ENCODE measurements at places on chromosomes 1 and 21. TPM values are rescaled to one million over a fixed set of nuclear protein-coding genes. Genes with fewer than 3 reads are reported as not detected.

GNAT2 gene
- total RNA-seq, result 0.18 TPM

GUCA2A gene
- not detected for total RNA-seq

SPATA45 gene
- total RNA-seq, result not detected

HAPLN2 gene
- not detected for total RNA-seq

CHD5 gene
- 0.09 TPM for total RNA-seq

RWDD3 gene
- total RNA-seq, result 12.5 TPM

NFIA gene
- total RNA-seq, result 42.0 TPM

RIMKLA gene
- total RNA-seq, result 0.09 TPM

C4BPA gene
- not detected for total RNA-seq

HNRNPCL1 gene
- not detected for total RNA-seq

SLC2A1 gene
- 16.3 TPM for total RNA-seq

CHIT1 gene
- total RNA-seq, result not detected

SPRR1B gene
- total RNA-seq, result not detected

FAM110D gene
- total RNA-seq, result not detected

VCAM1 gene
- total RNA-seq, result 24.8 TPM

DNA sequence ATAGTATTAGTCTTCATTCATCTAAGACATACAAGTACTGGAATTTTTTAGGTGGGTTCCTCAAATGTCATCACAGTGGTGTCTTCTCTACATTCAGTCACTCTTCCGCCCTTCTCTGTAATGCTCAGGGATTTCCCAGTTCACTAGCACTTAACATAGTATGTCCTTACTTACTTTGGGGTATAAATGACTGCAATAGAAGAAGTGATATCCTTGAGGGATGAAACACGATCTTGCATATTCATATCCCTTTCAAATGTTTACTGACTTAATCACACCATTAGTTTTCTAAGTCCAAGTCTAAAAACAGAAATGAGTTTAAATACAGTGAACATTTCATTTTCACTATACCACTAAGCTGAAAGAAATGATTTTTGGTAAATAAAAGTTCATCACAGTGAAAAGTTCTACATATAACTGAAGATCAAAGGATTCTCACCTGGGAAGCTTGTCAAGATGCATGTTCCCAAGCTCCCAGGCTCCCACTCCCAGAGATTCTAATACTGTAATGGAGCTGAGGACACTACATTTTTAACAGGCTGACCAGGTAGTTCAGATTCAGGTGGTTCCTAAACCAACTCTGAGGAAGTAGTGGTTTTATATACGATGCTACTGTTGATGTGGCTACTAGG, 29.7 kb downstream of the MRPL39 start:
- DNase-seq, result no peak

DNA sequence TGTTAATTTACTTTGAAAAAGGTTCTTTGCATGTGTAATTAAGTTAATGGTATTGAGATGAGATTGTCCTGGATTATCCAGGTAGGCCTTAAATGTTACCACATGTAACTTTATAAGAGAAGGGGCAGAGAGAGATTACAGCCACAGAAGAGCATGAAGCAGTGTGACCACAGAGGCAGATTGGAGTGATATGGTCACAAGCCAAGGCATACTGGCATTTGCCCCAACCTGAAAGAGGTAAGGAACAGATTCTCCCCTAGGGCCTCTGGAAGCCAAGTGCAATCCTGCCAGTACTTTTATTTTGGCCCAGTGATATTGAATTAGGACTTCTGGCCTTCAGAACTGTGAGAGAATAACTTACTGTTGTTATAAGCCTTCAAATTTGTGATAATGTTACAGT, 23.0 kb downstream of the RNF2 start:
- DNase-seq, result no peak

- DNase-seq, result peak; percentile 60
Observed at GRCh38 chr1:3473381-3473844, 18.9 kb downstream of the ARHGEF16 start.

- DNase-seq, result no peak
Observed at GRCh38 chr1:209457401-209458125, 126.0 kb upstream of the CAMK1G start.

- no peak for DNase-seq
Observed at GRCh38 chr1:157233131-157233530, 94.9 kb upstream of the ETV3 start.

GRCh38 chr1:221815660-221816059, 73.8 kb upstream of the DUSP10 start:
- no peak for DNase-seq

DNA sequence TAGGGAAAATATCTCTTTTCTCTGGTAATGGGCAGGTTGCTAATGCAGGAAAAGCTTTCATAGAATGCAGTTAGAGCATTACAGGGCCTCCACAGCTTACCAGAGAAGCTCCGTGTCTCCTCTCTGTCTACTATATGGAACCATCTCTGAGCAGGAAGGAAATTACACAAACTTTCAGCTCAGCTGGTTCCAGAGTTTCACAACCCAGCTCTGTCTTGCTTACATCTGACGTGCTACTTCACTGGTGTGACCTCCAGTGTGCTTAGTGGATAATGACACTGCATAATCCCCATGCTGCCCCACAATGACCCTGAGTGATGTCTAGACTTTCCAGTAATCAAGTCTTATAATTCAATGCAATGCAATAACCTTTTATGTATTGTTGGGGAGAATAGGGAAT, 4.3 kb upstream of the FGGY start:
- peak; percentile 86 for DNase-seq

GRCh38 chr21:45050797-45051489, 23.4 kb upstream of the ADARB1 start:
- peak; percentile 34 for DNase-seq

DNA sequence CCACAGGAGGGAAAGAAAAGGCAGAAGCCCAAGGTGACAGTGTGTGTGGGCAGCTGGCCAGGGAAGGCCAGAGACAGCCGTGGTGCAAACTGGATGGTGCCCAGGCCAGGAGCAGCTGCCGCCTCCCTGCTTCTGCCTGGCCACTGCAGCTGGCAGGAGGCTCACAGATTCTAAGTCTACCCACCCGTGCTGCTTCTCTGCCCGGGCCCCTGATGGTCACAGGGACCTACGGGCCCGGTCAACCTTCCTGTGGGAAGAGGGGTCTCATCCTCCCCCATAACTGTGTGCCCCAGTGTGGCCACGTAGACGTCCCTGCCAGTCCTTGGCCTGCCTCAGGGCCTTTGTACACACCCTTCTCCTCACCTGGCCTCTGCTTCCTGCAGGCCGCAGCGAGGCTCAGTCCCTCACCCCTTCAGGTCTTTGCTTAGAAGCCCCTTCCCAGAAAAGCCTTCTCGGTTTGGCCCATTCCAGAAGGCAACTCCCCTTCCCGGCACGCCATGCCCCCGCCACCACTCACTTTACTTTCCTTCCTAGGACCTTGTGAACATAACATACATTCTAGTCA, 192.6 kb upstream of the AJAP1 start:
- no peak for DNase-seq

DNA sequence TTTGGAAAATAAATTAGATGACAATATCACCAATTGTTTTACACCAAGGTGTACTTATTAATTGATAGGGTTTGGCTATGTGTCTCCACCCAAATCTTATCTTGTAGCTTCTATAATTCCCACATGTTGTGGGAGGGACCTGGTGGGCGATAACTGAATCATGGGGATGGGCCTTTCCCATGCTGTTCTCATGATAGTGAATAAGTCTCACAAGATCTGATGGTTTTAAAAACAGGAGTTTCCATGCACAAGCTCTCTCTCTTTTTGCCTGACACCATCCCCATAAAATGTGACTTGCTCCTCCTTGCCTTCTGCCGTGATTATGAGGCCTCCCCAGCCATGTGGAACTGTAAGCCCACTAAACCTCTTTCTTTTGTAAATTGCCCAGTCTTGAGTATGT, 131.0 kb upstream of the LMO4 start:
- DNase-seq, result no peak

GRCh38 chr1:226223157-226223785, at the start of gene MIXL1:
Gene MIXL1, plus strand, starts transcription at chr1:226223664. Its CDS starts 18 bp downstream, at chr1:226223682.
- DNase-seq, result no peak

DNA sequence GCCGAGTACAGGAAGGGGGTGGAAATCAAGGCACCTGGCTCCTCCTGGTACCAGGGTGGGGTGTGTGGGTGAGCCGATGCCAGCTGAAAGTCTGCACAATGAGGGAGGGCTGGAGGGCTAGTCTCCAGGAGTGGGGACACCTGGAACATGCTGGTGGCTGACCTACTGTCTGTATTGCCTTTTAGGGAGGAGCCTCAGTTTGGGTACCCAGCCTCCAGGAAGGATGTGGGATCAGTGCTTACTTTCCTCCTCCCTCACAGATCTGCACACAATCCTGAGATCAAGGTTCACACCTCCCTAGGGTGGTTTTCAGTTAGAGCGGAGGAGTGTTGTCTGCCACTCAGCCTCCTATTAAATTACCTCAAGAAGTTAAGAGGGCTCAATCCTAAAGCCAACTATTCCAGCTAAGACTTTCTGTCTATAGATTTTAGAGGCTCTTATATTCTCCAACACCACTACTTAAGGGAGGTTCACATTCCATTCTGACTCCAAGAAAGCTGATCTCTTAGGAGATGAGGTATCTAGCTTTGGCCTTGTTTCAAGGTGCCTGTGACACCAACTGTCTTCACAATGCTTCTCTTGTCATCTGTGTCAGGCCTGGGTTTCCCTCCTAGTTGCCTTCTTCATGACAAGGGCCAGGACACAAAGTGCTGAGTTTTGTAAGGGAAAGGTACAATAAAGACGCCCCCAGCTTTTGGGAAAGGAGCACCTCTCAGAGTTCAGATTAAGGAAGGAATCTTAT, 15.7 kb downstream of the SSR2 start:
- DNase-seq, result no peak

DNA sequence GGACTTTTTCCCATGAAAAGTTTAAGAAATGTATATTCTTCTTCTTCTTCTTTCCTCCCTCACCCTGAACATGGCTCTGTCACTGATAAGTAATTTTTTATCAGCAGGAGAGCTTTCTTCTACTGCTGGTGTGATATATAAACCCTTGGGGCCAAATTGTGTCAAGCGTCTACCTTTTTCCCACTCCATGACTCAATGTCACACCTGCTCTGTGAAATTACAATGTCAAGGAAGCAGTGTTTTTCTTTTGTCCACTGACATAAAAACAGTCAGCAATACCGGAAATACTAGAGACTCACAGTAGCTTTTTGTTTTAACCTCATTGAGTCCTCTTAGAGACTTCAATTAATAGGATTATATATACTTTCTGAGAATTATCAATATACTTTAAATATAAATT, 416.2 kb upstream of the ADGRL4 start:
- no peak for DNase-seq

DNA sequence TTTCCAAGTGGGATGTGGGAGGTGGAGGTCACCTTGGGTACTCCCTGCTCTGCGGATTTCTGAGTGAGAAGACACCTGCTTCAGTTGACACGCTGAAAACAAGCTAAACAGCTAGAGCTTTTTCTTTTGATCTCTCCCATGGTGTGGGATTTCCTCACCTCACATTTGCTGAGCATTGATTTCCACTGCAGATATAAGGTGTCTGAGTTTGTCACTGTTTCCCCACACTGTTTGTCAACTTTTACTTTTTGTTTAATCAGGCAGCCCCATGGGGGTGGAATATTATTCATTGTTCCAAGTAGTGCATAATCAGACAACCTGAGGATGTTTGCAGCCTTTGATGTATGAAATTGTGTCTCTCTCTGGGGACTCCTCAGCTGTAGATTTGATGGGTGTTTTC, 49.5 kb downstream of the FASLG start:
- no peak for DNase-seq

GRCh38 chr1:216997069-216997468, 273.8 kb upstream of the ESRRG start:
- DNase-seq, result no peak

GRCh38 chr21:46667741-46668380, 32.4 kb downstream of the PRMT2 start:
- peak; percentile 31 for DNase-seq

- peak; percentile 80 for DNase-seq
Observed at GRCh38 chr1:155176544-155177071, 3.0 kb downstream of the TRIM46 start.

GRCh38 chr1:186849826-186850225, 21.1 kb downstream of the PLA2G4A start:
- peak; percentile 25 for DNase-seq

DNA sequence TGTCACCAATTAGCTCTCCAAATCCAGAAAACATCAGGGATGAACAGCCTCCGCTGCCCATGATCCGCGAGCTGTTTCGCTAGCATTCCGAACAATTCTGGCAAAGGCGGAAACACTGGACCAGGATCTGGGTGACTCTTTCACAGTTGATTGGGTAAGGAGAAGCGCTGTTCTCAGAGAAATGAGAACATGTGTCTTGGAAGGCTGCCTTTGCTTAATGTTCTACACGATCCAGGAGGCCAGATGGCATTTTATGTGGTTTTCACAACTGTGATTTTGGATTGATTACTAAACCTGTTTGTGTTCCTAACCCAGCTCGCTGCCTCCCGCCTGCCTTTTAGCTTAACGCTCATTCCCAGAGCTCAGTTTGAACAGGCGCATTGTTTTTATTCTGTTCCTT, 144.0 kb downstream of the KIF26B start:
- DNase-seq, result peak; percentile 82

GRCh38 chr21:32094804-32095203, 184.0 kb downstream of the MIS18A start:
- peak; percentile 28 for DNase-seq

DNA sequence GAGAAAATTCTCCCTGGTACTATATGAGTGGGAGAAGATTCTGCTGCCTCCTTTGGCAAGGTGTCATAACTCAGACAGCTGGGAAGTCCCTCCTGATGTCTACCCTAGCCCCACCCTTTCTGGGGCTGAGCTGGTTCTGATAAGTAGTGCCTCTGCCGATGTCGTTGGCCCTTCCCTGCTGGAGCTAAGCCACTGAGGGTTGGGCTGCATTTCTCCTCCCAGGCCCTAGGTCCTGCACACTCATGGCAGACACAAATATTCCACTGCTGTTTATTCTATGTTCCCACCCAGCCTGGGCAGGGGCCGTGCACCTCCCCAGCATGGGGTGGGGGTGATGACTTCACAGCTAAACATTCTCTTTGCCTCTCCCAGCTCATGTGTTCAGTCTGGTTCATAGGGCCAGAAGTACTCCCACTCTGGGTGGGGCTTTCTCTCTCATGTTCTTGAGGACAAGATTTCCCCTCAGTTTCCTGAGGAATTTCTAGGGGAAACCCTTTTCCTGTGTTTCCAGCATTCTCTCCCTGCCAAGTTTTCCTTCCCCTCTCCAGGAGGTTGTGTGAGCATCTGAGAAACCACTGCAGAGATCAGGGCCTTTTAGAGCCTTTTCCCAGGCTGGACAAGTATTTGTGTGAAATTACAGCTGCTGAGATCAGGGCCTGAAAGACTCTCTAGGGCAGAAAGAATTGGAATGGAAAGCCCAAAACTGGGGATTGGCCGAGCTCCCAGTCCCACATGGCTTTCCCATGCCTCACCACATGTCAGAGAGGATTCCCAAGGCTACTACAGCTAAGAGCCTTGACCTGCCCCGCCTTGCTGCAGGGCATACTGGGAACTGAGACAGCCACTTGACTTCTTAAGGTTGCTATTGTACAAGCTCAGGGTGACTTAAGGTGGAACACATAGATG, 66.2 kb downstream of the ATP2B4 start:
- peak; percentile 97 for DNase-seq

GRCh38 chr1:61961009-61961408, 218.7 kb downstream of the PATJ start:
- DNase-seq, result no peak

- peak; percentile 98 for DNase-seq
Observed at GRCh38 chr1:108590957-108591356, 31.1 kb downstream of the EEIG2 start.

GRCh38 chr21:44485254-44485793, 30.0 kb downstream of the LRRC3 start:
- DNase-seq, result peak; percentile 50
